ENCODE measurements at places on chromosomes 7 and 10. TPM values are rescaled to one million over a fixed set of nuclear protein-coding genes. Genes with fewer than 3 reads are reported as not detected.
A peak's percentile ranks its signal among the peaks of the same experiment; 100 is the strongest.

- DNase-seq = no peak
These were observed 144.7 kb downstream of the RPS24 start for GRCh38 chr10:78178397-78178796.

DNA sequence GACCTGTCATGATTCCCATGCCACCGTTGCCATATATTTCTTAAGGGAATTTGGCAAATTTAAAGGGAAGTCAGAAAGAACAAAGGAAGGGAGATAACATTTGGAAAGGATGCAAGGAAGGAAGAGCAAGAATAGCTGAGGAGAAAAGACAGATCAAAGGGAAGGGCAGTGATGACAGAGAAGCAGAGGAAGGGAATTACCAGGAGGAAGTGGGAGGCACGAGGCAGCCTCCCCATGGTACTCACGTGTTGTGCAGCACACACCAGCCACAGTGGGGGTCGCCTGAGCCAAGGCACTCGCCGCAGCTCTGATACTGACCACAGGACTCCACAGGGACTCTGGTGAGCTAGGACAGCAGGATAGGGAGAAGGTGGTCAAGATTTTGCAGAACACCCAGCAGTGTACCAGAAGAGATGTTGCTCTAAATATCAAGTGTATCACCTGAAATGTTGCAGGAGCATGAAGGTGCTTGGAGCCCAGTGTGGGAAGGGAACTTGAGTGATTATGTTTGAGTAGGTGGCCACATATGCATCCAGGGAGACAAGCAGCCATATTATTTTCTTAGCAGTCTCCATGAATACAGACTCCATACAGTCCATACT, 335.3 kb downstream of the PLXNA4 start:
- DNase-seq = peak; percentile 10

DNA sequence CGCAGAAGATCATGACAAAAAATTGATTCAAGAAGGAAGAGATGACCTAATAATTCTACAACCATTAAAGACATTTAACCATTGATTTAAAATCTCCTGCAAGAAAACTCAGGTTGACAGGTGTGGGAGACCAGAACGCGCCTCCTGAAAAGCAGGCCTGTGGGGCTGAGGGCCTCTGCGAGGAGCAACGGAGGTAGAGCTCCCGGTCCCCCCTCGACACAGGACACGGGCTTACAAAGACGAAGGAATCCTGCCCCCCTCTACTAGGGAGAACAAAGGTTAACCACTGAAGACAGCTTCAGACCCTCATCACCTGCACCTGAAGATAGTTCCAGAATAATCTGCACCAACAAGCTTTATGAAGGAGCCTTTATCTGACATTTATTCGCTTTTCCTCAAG, 55.9 kb upstream of the INPP5A start:
- DNase-seq = no peak

GRCh38 chr10:119658274-119658673, 7.1 kb downstream of the BAG3 start:
- DNase-seq = peak; percentile 92

GRCh38 chr7:69176841-69177240, 421.4 kb upstream of the AUTS2 start:
- DNase-seq = no peak

DNA sequence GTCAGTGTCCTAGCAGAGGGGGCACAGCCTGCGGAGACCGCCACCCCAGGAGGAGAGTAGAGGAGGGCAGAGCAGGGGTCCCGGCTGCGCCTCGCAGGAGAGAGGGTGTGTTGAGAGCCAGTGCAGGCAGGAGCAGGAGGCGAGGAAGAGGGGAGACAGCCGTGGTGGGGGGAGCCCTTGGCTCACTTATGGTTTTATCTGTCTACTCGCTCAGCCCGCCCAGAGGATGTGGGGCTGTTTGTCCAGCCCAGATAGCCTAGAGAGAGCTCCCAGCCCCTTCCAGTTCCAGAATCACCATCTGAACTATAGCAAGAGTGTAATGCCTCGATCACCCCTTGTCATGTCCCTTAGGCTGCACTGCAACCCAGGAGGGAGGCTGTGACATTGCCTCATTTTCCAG, 26.6 kb downstream of the SLC29A3 start:
- no peak for DNase-seq

GRCh38 chr10:98582363-98582762, 135.6 kb upstream of the HPS1 start:
- no peak for DNase-seq

GRCh38 chr7:156456503-156457115, 184.0 kb upstream of the RNF32 start:
- no peak for DNase-seq

- no peak for DNase-seq
These were observed 168.2 kb downstream of the CACNA2D1 start for GRCh38 chr7:82275342-82275741.

DNA sequence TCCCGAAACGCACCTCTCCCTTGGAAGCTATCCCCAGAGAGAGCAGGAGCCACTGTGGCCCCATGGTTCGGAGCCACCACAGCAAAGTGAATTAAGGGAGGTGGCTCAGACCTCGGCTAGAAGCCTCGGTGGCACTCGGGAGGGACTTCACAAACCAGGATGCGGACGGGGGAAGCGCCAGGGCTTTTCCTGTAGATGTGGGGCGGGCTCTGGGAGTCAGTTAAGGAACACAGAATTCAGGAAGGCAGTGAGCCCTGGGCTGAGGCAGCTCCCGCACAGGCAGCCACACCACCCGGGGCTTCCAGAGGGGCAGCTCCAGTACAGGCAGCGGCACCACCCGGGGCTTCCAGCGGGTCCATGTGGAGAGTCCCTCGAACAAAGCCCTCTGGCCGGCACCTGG, 42.7 kb upstream of the DPYSL4 start:
- no peak for DNase-seq

GRCh38 chr7:23356726-23357125, 57.6 kb downstream of the MALSU1 start:
- peak; percentile 62 for DNase-seq

GRCh38 chr10:120719333-120719732, 131.8 kb upstream of the WDR11 start:
- no peak for DNase-seq

The IL15RA gene
- 18.5 TPM for total RNA-seq

The DPP6 gene
- total RNA-seq = 1.3 TPM

The DNAJC9 gene
- total RNA-seq = 58.4 TPM

The TMEM236 gene
- 0.12 TPM for total RNA-seq

The CLEC2L gene
- total RNA-seq = not detected

Data from RPMI7951 (cell line).